Mesenteric fat pad (tissue), 1 donor: ENCODE measurements at places on chromosomes 7 and 10. TPM values are rescaled to one million over a fixed set of nuclear protein-coding genes. Genes with fewer than 3 reads are reported as not detected.

Gene CRYGN
- 1.5 TPM for total RNA-seq

DNA sequence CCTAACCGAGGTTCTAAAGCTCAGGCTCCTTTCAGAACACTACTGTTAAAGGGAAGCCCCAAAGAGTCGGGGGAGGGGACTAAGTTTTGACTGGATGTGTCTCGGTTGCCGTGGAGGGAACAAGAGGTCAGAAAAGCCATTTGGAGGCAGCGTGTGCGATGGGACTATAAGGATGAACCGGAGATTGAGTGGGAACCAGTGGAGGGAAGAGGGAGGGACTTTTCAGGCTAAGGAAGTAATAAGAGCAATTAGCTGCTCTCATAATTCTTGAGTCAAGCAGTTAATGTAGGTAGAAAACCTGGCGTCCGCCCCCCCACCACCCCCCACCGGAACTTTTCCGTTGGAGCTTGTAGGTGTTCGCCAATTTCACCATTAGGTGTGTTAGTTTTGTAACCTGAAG, 491 bp upstream of the AKAP9 start:
- DNase-seq: no peak

Gene ARHGEF5
- total RNA-seq: 9.4 TPM

DNA sequence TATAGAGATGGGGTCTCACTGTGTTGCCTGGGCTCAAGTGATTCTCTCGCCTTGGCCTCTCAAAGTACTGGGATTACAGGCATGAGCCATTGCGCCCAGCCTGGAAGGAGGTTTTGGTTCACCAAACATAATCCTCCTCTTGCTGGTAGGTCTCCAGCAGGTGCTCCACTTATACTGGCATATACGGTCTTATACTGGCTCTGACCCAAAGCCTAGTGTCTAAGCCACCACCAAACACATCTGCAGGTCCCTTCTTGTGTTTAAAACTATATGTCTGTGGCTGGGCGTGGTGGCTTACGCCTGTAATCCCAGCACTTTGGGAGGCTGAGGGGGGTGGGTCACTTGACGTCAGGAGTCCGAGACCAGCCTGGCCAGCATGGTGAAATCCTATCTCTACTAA, 5.4 kb downstream of the MBLAC1 start:
- no peak for DNase-seq

Gene GIMAP7
- 27.3 TPM for total RNA-seq

Gene CPN1
- total RNA-seq: not detected

Gene RET
- total RNA-seq: 0.64 TPM

DNA sequence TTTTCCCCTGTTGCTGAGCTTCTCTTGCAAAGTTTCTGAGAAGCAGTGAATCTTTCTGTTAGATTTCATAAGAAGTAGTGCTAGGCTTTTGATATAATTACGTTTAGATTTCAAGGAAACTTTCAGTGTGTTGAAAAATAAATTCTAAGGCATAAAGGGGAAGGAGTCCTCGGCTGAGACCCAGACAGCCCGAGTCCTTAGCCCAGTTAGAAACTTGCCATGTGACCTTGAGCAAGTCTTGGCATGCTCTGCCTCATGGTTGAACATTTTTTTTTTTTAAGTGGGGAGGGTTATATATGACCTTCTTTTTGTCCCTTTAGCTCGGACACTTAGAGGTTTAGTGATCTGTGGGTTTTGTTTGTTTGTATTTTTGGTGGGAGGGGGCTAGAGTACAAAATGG, 117.5 kb downstream of the TCF7L2 start:
- DNase-seq: no peak

Gene TEX47
- total RNA-seq: not detected

Gene CALHM3
- total RNA-seq: not detected

GRCh38 chr7:42262964-42263363, 26.0 kb upstream of the GLI3 start:
- DNase-seq: no peak

Gene NUTM2B
- total RNA-seq: 0.48 TPM

- no peak for DNase-seq
Measured at GRCh38 chr7:36263095-36263484, 110.0 kb downstream of the EEPD1 start.

Gene NRCAM
- 9.1 TPM for total RNA-seq
